ENCODE measurements at places on chromosomes 1 and 21. TPM values are rescaled to one million over a fixed set of nuclear protein-coding genes. Genes with fewer than 3 reads are reported as not detected.

COL6A1 gene
- total RNA-seq = 868 TPM

GREM2 gene
- total RNA-seq = 1.5 TPM

SLAMF9 gene
- total RNA-seq = not detected

NCAM2 gene
- total RNA-seq = 2.5 TPM

FGR gene
- total RNA-seq = not detected

HORMAD1 gene
- total RNA-seq = 0.95 TPM

CR1L gene
- total RNA-seq = not detected

CD5L gene
- total RNA-seq = not detected

LEMD1 gene
- total RNA-seq = not detected

PALMD gene
- 2.5 TPM for total RNA-seq

DNA sequence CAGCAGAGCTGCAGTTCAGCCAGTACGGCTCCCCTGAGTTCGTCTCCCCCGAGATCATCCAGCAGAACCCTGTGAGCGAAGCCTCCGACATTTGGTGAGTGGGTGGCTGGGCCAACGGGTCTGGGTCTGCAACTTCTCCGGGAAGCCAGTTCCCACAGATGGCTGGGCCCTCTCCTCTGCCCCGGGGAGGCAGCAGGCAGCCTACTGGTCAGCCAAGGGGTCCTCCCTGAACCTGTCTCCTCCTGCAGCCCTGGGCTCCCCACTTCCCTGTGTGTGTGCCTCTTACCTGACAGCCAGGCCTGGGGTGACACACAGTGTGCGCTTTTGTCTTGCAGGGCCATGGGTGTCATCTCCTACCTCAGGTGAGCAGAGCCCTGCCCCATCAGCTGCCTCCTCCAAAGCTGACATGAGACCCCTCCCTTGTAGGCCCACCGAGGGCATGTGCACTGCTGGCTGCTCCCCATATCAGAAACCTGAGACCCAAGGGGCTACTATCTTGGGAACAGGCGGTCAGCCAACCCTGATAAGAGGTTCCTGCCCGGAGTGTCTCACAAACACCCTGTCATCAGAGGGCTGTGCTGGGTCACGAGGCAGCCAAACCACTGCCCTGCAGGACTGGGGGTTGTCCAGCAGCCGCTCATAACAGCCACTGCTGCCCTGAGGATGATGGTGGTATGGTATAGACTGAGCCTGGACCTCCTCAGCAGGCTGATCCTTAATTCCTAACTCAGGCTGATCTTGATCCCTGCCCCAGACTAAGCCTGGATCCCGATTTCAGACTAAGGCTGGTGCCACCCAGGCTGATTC lies 37.6 kb downstream of the TRIM11 start:
- DNase-seq = no peak

- DNase-seq = no peak
These were observed 166.4 kb downstream of the PBX1 start for GRCh38 chr1:164725401-164725800.

- DNase-seq = no peak
These were observed 548 bp upstream of the MFSD2A start for GRCh38 chr1:39954324-39954869.

GRCh38 chr1:189619682-189620332 lies 857.9 kb downstream of the BRINP3 start:
- DNase-seq = peak; percentile 69

GRCh38 chr21:44326716-44327602 lies 12.2 kb downstream of the CFAP410 start:
- no peak for DNase-seq

GRCh38 chr21:15250384-15250783 lies 185.6 kb upstream of the NRIP1 start:
- DNase-seq = no peak

DNA sequence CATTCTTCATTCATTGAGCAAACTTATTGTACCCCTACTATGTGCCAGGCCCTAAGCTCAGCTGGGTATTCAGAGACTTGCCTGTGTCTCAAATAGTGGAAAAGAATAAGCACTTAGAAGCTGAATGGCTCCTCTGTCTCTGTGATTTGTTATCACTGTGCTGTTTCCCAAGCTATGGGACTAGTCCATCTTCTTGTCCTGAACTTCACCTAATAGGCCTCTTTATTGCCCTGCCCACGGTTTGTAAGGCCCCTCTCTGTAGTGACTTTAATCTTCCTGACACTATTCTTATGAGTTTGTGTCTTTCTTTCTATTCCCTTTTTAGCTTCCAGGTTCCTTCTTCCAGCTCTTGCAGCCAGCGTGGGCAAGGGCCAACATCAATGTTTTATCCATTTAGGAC lies 85.4 kb upstream of the LPGAT1 start:
- DNase-seq = no peak

DNA sequence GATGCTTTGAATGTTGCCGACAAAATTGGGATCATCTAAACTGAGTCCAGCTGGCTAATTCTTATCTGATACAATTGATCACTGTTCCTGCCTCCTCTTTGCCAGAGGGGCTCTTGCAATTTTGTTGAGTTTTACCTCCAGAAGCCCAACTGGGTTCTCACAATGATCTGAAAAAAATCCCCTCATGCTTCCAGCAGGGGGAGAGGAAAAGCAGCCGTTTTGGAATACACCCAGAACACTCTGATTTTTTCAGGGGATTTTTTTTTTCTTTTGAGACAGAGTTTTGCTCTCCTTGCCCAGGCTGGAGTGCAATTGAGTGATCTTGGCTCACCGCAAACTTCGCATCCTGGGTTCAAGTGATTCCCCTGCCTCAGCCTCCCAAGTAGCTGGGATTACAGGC lies 13.9 kb upstream of the RERE start:
- no peak for DNase-seq

GRCh38 chr1:104309673-104310072 lies 560.0 kb downstream of the AMY1C start:
- DNase-seq = no peak

DNA sequence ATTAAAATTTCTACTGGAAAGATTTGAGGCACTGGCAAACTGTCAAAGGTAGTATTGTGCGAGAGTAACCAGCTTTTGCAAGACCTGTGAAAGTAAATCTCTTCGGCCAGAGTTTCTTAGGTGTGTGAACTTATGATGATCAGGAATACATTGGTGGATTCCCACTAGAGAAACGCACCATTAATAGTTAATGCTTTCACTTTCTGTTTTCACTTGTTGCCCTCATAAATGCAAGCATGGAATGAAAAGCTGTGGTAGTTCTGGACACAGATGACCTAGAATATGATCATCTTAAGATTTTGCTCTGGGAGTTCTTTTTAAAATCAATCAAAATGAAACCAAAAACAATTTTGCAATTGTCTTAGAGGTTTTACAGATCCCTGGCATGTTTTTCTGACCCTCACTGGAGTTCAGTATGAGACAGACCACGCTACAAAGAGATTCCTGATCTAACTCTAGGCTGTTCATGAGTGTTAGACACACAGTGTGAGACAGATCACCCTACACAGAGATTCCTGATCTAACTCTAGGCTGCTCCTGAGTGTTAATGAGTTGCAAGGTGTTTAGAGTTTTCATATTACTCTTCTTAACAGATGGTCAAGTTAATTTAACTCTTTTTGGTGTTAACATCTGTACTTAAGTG lies 98.8 kb downstream of the SDCCAG8 start:
- no peak for DNase-seq

GRCh38 chr1:94298861-94299260 lies 61.5 kb upstream of the ARHGAP29 start:
- DNase-seq = no peak

GRCh38 chr1:170893655-170894297 lies 41.6 kb upstream of the MROH9 start:
- no peak for DNase-seq

GRCh38 chr1:7378346-7379130 lies 392.6 kb upstream of the VAMP3 start:
- no peak for DNase-seq

DNA sequence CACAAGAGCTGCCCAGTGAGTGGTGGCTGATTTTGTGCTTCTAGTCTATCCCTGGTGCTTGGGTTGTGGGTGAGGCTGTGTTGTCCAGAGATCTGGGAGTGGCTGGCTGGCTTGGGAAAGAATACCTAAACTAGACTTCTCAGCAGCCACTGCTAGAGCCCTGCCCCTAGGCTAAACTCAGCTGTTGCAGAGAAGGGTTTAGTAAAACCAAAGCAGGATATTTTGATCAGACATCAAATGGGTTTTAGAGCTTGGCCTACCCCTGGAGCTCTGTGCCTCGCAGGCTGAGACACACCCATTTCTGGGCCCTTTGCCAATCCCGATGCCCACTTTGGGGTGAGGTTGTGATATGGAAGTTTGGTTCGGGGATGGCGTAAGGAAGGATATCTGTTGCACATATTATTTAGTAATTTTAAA lies 88.5 kb downstream of the UCK2 start:
- no peak for DNase-seq

GRCh38 chr1:228799924-228800323 lies 64.6 kb downstream of the RHOU start:
- DNase-seq = no peak

DNA sequence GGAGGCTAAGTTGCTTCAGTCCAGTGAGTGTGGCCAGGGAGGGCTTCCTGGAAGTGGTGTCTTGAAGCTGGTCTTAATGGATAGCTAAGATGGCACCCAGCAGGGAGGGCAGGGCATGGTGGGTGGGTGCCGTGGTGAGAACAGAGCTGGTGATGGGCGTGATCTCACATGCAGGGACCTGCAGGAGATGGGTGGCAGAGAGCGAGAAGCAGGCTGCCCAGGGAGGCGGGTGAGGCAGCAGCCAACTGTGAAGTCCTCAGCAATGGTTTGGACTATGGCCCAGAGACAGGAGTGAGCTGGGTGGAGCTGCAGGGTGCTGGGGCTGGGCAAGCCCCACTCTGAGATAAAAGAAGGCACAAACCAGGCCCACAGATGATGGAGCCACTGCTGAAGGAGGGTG lies 50.7 kb downstream of the UMODL1 start:
- DNase-seq = peak; percentile 49

- no peak for DNase-seq
These were observed 122.9 kb downstream of the DMRTA2 start for GRCh38 chr1:50300297-50300696.

- no peak for DNase-seq
These were observed 99.0 kb upstream of the BEND5 start for GRCh38 chr1:48875552-48876329.

DNA sequence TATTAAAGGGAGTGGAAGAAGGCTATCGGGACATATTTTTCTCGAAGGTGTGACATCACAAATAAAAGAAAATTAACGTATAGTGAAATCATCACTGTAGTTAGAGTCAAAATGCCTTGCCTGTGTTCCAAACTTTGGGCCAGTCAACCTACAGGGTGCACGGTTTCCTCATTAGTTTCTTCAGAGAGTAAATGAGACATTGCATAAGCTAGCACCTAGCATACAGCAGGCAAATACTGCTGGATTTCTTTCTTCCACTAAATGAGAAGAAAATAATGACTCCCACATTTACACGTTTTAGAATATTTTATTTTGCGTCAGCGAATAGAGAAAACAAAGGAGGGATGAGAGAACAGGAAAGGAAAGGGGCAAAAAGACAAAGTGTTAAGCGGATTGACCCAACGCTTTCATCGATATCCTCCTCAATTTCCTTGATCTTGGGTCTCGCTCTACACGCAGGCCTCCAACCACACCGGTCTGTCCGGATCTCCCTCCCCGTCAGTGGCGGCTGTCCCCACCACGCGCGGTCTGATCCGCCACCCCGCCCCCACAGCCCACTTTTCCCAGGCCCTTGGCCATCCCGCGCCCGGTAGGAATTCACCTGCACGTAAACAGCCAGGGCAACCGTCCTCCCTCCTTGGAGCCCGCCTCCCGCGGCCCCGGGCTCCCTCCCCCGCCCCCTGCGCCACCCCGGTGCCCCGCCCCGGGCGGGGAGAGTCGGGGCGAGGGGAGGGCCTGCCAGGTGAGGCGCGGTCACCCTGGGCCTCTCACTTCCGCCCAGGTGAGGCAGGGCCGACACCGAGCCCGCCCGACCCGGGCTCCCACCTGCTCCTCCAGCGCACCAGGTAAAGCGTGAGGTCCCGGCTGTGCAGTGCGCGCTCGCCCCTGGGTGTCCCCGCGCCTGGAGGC lies at the start of gene PATJ:
TSS of gene PATJ (plus strand) at position 770 of the 909 bp plus-strand sequence. CDS start 20,413 bp downstream, outside the sequence.
- peak; percentile 38 for DNase-seq

GRCh38 chr1:201631037-201631436 lies 92.1 kb downstream of the NAV1 start:
- DNase-seq = no peak

- no peak for DNase-seq
These were observed 150.9 kb downstream of the PTPRU start for GRCh38 chr1:29387210-29387609.

GRCh38 chr1:21783679-21784603 lies 992 bp upstream of the USP48 start:
- DNase-seq = peak; percentile 98

DNA sequence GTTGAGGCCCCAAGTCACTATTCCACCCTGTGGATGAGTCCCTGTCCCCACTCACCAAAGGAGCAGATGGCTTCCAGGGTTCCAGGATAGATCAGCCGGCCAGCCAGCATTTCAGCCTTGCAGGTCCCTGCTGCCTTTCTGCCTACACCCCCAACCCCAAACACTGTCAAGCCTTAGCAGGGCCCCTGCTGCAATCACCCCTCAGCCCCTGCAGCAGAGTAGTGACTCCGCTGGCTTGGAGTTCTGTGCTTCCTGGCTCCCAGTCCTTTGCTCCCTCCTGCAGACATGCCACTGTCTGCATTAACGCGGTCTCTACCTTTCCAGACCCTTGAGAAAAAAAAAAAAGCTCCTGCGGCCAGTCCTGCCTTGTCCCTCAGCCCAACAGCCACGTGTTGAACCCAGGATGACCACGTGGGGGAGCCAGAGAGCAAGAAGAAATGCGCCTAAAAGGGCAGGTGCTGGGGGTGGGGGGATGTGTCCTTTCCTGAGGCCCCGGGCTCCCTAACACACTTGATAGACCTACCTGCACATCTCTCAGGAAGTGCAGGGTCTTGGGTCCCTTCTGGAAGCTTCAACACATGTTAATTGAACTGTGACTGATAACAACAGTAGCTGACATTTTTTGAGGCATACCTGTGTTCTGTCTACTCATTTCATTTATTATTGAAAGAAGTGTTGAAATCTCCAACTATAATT lies 37.4 kb downstream of the RASSF5 start:
- peak; percentile 51 for DNase-seq

GRCh38 chr1:43319766-43320165 lies 17.9 kb upstream of the MPL start:
- no peak for DNase-seq

- DNase-seq = no peak
These were observed 37.1 kb upstream of the CD55 start for GRCh38 chr1:207284209-207284897.

GRCh38 chr1:5915587-5916571 lies 76.3 kb downstream of the NPHP4 start:
- no peak for DNase-seq

DNA sequence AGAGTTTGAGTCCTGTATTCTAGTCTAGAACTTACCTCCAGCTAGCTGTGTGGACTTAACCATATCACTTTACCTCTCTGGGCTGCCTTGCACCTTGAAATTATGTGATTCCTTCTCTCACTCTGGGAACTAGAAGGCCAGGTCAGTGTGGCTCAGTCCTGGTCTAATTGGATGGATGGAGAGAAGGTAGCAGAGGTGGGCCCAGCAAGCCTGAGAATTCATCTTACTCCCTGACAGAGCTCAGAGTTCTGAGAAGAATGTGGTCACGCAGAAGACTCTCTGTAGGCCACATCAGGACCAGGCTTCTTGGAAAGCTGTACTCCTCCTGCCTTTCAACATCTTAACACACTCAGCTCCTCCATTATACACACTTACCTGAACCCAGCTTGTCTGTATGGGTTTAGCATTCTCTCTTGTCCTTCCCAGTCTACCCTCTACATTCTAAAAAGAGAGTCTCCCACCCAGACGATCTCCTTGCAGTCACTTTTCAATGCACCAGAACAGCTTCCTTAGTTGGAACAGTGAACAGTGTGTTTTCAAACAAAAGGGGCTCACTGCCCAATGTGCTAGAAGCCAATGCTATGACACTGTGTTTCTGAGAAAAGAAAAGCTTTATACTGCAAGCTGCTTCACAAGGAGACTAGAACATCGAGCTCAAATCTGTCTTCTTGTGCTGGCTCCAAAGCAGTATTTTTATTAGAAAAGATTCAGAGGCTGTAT lies 60.5 kb downstream of the CAPN9 start:
- DNase-seq = no peak
